ENCODE measurements at places on chromosomes 6 and 20. TPM values are rescaled to one million over a fixed set of nuclear protein-coding genes. Genes with fewer than 3 reads are reported as not detected.

Gene PRL
- total RNA-seq: 0.48 TPM

Gene TCP1
- 155 TPM for total RNA-seq

GRCh38 chr6:34272013-34272926 lies 23.5 kb upstream of the SMIM29 start:
- no peak for DNase-seq

DNA sequence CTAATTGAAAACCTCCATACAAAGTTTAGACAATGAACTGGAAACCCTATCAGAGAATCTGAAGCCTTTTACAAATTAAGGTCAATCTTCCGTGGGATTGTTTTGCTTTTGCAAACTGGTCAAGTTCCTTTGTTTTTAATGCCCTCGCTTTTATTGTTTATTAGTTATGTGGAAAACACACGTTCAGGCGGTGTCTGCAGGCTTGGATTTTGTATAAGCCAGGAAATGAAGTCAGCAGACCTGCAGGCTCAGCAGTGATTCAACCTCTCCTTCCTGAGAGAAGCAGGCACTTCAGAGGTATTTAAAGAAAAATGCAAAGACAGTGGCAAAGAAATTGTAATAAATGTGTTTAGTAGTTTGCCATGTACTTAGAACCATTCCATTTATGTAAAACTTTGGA lies 103.4 kb upstream of the PDE10A start:
- DNase-seq: peak; percentile 71

DNA sequence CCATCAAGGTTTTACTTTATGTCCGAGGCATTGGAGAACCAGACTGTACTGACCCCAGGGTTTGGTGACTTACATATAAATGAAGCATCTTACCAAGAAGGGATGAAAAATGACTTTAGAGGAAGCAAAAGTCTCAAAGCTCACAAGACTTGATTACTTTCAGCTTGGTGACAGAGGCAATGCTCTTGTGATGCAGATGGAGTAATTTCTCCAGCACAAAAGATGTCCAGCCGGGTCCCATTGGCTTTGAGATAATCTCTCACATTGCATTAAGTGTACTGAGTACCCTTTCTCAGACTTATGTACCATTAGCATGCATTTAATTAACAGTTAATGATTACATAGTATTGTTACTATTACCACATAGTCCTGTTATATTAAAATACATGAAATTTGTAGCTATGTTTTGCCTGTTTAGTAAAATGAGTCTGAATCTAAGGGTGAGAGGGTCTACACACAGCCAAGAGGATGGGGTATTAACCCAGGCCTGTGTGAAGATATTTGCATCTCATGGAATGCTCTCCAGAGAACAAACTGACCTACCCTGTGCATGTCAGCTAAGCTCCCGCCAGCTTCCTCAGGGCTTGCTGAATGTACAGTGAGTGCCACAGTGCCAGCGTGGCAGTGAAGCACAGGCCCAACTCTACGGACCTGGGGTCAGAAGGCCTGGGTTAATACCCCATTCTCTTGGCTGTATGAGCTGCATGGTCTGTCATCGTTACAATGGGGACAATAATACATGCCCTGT lies 5.6 kb downstream of the HTR1E start:
- DNase-seq: no peak

Measured in umbilical cord (tissue), 2 donors.